H9 (cell line): ENCODE measurements at places on chromosomes 2 and 18.

DNA sequence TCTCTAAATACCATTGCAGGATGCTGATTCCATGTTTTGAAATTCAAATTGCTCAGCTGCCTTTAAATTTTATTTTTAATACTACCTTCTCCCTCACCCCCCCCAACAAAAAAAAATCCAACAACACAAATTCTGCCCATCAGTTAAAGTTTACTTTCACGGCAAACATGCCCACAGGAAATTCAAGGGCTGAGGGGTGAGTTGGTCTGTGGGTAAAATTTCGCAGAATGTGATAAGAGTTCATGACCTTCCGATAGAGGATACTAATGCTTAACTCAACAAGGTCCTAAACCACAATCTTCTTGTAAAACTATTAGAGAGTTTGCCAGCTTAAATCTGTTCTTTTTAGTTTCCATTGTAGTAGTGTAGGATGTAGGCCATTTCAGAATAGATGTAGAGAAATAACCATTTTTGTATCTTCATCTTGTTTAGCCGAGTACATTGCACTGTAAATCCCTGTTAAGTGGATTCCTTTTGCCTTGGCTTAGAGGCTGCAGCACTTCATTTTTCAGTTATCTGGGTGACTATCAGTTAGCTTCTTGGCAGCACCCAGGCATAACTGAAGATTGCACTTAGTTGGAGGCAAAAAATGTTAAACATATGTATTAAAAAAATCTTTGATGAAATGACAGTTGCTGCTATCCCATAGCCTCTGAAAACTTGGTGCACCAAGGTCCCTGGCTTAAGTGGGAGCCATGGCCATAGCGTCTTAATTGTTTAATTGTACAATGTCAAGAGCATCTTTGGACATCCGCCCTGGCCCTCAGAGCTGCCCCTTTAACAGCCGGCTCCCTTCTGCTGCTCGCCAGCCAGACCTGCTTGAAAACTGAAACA lies 232.3 kb downstream of the HAUS1 start:
- no peak for DNase-seq

GRCh38 chr18:8706791-8707555 lies 1.6 kb downstream of the MTCL1 start:
- peak; percentile 77 for DNase-seq

DNA sequence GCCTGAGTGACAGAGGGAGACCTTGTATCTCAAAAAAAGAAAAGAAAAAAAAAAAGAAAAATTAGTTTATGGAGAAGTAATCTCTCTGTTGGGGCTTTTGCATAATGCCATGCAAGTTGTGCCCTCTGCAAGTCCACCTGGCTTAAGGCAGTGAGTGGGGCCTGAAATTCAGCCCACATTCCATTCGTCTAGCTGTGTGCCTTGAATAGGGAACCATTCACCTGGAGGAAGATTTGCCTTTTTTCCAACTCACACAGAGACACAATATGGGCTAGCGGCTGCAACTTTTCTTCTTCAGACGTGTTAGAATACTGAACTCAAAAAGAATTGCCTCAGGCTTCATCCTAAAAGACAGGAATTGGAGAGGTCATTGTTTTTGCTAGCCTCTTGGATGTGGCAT lies 160.0 kb upstream of the STON1 start:
- peak; percentile 41 for DNase-seq

GRCh38 chr18:36419900-36420531 lies 122.5 kb downstream of the FHOD3 start:
- no peak for DNase-seq

- DNase-seq = no peak
These were observed 107.1 kb downstream of the GLI2 start for GRCh38 chr2:120842456-120843439.

- peak; percentile 68 for DNase-seq
These were observed 2.2 kb downstream of the SETBP1 start for GRCh38 chr18:44682871-44683221.
